ENCODE measurements at places on chromosomes 5 and 9. TPM values are rescaled to one million over a fixed set of nuclear protein-coding genes. Genes with fewer than 3 reads are reported as not detected.

Gene S100Z
- total RNA-seq, result not detected

DNA sequence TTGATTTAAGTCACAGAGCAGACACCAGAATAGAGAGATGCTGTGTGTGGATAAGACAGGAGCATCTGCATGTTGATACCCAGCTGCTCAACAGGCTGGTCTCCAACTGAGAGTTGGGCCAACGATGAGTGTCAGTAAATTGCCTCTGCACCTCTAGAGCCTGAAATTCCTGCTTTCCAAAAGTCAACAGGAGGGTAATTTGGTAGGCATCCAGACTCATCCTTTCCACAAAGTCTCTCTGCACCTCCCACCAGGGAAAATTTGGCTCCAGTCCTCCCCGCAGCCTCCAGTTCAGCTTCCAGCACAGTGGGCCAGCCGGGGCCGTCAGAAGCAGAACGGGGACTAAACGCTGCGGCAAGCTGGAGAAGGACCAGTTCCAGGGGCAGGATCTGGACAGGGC is 136.9 kb downstream of the RFK start:
- H3K27me3 ChIP-seq, result no peaks in the 10 kb centered on the region
- no peak for DNase-seq
- H3K27ac ChIP-seq, result no peak overlapping the region
- no peaks in the 10 kb centered on the region for H3K36me3 ChIP-seq

DNA sequence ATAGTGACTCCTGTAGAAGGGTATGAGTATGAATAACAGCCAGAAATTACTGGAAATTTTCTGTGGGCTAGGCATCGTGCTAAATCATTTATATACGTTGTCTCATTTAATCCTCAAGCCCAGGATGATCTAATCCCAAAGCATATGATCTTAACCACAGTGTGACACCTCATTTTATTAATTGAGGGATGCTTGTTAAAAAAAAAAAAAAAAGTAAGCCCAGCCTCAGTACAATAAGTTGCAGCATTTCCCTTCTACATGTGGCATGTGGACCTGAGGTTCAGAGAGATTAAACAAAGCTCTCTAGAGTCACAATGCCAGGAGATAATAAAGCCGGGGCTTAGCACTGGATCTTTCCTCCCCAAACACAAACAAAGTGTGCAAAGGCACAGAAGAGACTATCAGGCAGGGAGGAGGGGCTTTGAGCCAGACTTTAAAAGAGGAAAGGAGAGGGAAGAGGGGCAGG is 49.5 kb downstream of the KLF4 start:
- no peaks in the 10 kb centered on the region for H3K27me3 ChIP-seq
- no peak overlapping the region for H3K4me3 ChIP-seq
- no peak overlapping the region for H3K27ac ChIP-seq
- peaks cover 4% of the 10 kb centered on the region for H3K4me1 ChIP-seq
- no peaks in the 10 kb centered on the region for H3K36me3 ChIP-seq
- no peak for DNase-seq

Gene SLC44A1
- 60.7 TPM for total RNA-seq

Data from H9 (cell line).